CD4-positive, alpha-beta T cell treated with Interleukin-1 beta for 1 hour (primary cell): ENCODE measurements at places on chromosomes 11 and 22.

- no peak for DNase-seq
These were observed 2.6 kb upstream of the SMDT1 start for GRCh38 chr22:42076764-42077485.

DNA sequence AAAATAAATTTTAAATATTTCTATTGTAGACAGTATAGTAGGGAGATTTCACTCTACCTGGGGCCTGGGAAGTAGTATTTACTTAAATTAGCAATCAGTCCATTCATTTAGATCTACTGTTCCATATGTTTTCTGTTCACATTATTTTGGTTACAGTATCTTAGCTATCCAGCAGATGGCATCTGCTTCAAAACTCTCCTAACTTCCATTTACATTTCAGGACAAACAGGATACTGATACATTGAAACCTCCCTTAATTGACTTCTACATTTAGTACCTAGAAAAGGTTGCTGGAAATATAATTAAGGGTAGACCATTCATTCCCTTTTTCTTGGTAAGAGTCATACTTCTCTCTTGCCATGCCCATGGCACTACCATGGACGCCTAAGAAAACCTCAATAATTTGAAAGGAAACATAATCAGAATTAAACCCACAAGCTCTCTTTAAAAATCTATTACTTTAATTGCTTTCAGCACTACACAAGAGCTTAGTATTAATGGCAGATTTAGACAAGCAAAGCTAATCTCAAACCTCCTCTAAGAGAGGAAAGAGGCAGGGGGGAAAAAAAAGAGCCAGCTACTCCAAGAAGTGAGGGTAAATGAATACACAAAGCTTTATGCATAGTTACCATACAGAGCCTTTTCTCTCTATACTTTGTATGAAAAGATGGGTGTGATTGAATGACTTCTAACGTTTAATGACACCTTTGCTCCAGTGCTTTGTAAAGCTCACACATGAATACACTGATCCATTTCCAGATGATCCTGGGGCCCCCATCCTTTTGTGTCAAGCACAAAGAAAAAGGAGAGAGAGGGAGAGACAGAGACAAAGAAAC lies 131.2 kb upstream of the MTMR2 start:
- peak; percentile 46 for DNase-seq

DNA sequence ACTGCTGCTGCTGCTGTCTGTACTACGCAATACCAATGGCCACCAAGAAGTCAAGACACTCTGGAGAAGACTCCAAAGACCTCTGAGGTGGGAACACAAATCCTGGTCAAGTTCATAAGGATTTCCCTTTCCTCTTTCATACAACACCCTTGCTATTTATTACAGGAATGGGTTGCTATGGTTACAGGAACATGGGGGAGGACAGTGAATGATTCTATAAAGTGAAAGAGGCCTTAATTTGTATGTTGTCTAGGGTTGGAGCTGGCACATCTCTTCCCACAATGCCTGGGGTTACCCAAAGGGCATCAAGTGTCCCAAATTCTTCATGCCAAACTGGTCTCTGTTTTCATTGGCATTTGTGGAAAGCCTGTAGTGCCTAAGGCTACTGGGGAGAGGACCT lies 11.4 kb upstream of the SEC14L3 start:
- DNase-seq, result no peak

DNA sequence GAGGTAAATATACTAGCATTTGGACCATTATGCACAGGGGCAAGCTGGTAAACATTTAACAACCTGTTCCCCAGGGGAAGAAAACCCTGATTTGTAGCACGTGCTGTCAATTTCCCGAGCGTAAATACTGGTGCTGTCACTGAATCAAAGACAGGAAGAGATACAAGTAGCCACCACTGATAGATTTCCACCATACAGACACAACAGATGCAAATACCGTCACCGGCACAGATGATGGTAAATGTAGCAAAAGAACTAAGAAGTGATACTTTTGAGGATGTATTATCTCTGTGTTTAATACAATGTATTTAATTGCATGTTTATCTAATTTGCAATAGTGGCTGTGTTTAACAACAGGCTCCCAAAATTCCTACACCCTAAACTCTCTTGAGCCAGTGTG lies 39.6 kb downstream of the SHISAL1 start:
- DNase-seq, result no peak

- no peak for DNase-seq
These were observed 4.4 kb downstream of the MUC5AC start for GRCh38 chr11:1162138-1162475.

- no peak for DNase-seq
These were observed 69.6 kb upstream of the PITPNB start for GRCh38 chr22:27988704-27989103.

GRCh38 chr11:102883141-102883540 lies 8.4 kb upstream of the MMP12 start:
- no peak for DNase-seq

GRCh38 chr11:106447631-106448191 lies 370.2 kb downstream of the AASDHPPT start:
- no peak for DNase-seq

DNA sequence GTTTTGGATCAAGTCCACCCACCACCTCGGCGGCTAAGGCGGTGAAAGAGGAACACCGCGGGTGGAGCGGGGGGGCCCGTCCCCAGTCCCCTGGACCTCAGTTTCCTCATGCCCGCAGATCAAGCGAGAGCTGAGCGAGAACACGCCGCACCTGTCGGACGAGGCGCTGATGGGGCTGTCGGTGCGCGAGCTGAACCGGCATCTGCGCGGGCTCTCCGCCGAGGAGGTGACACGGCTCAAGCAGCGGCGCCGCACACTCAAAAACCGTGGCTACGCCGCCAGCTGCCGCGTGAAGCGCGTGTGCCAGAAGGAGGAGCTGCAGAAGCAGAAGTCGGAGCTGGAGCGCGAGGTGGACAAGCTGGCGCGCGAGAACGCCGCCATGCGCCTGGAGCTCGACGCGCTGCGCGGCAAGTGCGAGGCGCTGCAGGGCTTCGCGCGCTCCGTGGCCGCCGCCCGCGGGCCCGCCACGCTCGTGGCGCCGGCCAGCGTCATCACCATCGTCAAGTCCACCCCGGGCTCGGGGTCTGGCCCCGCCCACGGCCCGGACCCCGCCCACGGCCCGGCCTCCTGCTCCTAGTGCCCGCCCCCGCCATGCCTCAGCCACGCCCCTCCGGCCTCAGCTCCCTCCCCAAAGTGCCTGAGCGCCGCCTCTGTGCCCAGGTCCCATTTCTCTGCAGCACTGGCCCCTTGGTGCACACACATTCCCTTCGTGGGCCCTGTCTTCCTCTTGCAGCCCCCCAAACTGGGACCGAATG lies 12.7 kb downstream of the MAFF start:
- DNase-seq, result peak; percentile 88

DNA sequence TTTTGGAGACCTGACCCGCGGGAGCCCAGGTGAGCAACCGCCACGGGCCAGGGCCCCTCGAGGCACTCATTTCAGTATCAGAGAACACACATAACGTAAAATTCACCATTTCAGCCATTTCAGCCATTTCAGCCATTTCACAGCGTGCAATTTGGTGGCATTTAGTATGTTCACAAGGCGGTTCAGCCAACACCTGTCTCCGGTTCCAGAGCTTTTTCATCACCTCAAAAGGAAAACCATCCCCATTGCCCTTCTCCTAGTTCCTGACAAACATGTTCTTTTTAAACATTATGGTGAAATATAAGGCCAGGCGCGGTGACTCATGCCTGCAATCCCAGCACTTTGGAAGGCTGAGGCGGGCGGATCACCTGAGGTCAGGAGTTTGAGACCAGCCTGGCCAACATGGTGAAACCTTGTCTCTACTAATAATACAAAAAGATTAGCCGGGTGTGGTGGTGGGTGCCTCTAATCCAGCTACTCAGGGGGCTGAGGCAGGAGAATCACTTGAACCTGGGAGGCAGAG lies 119.3 kb downstream of the KCNQ1 start:
- no peak for DNase-seq

- DNase-seq, result no peak
These were observed at the start of gene MS4A4E for GRCh38 chr11:60242740-60243239. Gene MS4A4E (minus strand): TSS chr11:60243137. CDS start chr11:60230055, 13,082 bp downstream.

- no peak for DNase-seq
These were observed 24.0 kb downstream of the TCP11L1 start for GRCh38 chr11:33063326-33063881.

- DNase-seq, result peak; percentile 42
These were observed 18.8 kb downstream of the PRPF19 start for GRCh38 chr11:60887556-60887955.

- DNase-seq, result no peak
These were observed 761 bp upstream of the TMEM25 start for GRCh38 chr11:118530180-118530682.

GRCh38 chr11:28274216-28274615 lies 166.0 kb downstream of the METTL15 start:
- DNase-seq, result no peak

DNA sequence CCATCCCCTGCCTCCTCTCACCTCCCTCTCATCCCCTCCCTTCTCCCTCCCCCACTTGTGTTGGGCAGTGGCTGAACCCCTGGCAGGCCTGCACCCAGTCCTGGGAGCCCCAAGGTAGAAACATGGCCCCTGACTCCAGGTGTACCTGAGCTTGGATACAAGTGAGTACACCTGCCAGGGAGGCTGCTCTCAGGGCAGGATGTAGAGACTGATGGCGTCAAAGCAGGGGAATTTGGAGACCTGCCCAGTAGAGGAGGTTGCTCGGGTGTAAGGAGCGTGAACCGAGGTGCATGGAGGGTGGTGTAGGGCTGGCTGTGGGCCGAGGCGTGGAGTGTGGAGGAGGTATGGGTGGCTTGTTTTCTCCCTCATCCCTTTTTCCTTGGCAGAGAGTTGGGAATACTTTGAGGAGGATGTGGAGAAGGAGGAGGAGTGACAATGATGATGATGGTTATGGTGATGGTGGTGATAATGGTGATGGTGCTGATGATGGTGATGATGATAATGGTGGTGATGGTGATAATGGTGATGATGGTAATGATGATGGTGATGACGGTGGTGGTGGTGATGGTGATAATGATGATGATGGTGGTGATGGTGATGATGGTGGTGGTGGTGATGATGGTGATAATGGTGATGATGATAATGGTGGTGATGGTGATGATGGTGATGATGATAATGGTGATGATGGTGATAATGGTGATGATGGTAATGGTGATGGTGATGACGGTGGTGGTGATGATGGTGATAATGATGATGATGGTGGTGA lies 12.3 kb downstream of the MRGPRG start:
- no peak for DNase-seq

GRCh38 chr22:28220626-28221363 lies 301.7 kb upstream of the PITPNB start:
- DNase-seq, result no peak

DNA sequence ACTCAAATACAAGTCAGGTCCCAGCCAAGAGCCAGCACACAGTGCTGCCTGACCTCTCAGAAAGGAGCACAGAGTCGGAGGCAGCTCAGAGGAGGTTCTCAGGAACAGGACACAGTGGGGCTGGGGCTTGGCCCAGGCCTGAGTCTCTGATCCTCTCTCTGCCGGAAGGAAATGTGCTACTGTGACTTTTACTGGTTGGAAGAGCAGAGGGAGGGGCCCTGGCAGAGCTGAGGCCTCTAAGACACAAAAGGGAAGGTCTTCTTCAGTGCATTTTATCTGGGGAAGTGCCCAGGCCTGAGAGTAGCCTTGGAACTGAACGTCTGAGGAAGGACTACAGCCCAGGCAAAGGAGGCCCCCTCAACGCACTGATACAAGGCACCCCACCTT lies 16.2 kb upstream of the CASTOR1 start:
- DNase-seq, result peak; percentile 68

- no peak for DNase-seq
These were observed 36.1 kb upstream of the ANKK1 start for GRCh38 chr11:113351480-113351879.

- DNase-seq, result no peak
These were observed 696.0 kb upstream of the CCDC179 start for GRCh38 chr11:23556163-23556750.

DNA sequence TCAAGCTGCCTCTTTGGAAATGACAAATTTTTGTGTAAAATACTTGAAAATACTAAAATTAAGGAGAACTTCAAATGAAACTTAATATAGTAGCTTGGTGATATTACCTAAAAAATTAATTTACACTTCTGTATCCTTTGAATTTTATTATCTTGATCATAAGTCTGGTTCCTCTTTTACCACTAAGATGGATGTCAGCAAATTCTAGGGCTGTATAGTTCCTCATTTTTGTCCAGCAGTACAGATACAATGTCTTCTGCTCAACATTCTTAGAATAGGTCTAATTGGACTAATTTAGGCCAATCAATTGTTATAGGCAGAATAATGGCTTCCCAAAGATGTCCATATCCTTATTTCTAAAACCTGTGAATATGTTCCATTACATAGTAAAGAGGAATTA lies 1298.0 kb upstream of the RAG2 start:
- no peak for DNase-seq

DNA sequence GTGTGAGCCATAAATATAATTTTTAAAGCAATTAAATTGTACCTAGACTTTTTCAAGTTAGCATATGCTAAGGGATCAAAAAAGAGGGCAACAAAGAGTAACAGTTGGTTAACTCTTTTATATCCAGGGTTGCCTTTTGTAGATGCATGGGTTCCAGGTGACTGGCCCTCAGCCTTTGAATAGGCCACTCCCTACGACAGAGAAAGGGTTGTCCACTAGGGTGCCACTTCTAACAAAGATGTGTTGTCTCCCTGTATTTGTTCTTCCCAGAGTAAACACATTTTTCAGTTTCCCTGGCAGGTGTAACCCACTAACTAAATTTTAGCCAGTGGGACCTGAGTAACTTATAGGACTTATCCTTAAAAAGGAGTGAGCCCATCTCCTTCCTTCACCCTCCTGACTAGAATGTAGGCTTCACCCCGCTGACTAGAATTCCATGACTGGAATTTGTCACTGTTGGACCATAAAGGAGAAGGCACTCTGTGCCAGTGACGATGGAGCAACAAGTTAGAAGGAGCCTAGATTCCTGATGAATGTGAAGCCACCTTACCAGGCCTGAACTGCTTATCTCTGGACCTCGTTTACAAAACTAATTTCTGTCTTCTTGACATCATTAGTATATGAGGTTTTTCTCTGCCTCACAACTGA lies 16.6 kb downstream of the TUG1 start:
- no peak for DNase-seq

- no peak for DNase-seq
These were observed 9.0 kb downstream of the NAT10 start for GRCh38 chr11:34114471-34114870.

- DNase-seq, result peak; percentile 49
These were observed 195.9 kb downstream of the CSNK2A3 start for GRCh38 chr11:11157185-11157584.
